ENCODE measurements at places on chromosomes 7 and 10. TPM values are rescaled to one million over a fixed set of nuclear protein-coding genes. Genes with fewer than 3 reads are reported as not detected.
A peak's percentile ranks its signal among the peaks of the same experiment; 100 is the strongest.

TMEM229A gene
- not detected for total RNA-seq

DNA sequence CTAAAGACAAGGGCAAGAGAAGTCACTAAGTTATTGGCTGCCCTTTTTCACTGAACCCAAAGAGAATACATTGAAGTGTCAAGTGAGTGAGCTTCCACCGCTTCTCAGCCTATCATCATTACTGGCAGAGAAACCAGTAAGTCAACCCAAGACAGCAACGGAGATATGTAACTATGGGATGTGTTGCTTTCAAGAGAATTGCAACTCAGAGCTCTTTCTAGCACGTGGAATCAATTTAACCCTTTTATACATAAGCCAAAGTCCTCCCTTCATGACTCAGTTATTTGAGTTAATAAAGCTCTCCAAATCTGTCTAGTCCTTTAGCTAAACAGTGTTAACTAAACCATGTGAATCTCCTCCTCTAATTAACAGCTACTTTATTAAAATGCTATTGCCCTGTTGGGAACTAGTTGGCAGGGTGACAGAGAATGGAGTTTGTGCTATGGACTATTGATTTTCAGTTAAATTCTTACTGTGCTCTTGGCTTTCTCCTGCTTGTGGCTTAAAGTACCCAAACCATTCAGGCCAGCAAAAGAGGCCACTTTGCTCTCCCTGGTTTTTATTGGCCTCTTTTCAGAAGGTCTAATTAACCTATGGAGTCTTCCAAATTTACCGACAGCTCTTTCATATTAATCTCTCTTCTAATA lies 287.7 kb downstream of the NRG3 start:
- DNase-seq, result no peak

OR2A5 gene
- not detected for total RNA-seq

FAM25G gene
- total RNA-seq, result not detected

DNA sequence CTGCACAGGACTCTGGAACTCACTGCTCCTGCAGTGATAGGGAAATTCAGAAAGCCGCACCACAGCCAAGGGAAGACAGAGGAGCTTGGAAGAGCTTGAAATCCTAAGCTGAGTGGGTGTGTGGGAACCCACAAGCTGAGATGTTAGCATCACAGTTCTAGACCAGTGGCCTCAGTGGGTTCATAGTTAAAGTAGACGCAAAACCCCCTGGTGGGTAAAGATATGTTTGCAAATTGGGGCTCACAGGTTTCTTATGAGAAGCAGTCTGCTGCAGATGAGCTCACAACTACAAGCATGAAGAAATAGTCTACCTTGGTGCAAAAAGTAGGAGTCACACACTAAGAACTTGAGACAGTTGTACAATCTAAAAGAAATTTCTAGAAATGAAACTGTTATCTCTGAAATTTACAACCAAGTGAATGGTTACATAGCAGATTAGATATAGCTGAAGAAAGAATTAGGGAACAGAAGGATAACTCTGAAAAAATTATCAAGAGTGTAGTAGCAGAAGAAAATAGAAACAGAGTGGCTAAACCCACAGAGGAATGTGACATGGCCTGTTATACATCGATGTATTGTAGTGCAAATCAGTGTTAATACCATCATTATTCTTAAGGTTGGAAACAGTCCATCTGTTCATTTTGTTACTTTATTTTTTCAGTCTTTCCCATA lies 77.2 kb downstream of the DYNC2I1 start:
- no peak for DNase-seq

DNA sequence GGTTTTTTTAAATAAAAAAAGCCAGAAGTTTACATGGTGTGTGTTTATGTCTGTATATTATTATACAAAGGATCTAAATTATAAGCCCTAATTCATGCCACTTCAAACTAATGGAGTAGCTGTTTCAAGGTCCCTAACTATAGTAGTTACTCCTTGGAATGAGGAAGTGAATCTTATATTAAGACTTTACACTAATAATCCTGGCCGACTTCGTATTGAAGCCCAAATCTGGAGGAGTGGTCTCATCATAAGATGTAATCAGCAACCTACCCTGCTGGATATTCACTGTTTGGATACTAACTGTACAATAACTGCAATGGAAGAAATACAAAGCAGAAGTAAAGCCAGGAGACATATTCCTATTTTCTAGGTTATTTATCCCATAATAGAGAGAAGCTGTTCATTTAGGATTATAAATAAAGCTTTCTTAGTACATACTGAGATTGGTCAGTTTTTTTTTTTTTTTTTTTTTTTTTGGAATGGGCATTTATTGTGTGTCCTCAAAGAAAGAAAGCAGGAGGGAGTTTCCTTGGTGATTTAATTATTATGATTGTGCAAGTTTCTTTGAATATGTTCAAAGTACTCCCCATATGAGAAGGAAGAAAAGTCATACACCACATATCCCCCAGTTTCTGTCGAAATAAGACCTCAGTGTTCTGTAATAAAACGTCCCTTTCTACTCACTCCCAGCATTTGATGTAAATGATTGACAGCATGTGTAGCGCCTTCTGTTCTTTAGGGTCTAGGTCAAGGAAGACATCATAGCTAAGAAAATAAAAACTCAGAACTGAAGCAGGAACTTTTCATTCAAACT lies 397.8 kb downstream of the EXOC4 start:
- DNase-seq, result no peak

DNA sequence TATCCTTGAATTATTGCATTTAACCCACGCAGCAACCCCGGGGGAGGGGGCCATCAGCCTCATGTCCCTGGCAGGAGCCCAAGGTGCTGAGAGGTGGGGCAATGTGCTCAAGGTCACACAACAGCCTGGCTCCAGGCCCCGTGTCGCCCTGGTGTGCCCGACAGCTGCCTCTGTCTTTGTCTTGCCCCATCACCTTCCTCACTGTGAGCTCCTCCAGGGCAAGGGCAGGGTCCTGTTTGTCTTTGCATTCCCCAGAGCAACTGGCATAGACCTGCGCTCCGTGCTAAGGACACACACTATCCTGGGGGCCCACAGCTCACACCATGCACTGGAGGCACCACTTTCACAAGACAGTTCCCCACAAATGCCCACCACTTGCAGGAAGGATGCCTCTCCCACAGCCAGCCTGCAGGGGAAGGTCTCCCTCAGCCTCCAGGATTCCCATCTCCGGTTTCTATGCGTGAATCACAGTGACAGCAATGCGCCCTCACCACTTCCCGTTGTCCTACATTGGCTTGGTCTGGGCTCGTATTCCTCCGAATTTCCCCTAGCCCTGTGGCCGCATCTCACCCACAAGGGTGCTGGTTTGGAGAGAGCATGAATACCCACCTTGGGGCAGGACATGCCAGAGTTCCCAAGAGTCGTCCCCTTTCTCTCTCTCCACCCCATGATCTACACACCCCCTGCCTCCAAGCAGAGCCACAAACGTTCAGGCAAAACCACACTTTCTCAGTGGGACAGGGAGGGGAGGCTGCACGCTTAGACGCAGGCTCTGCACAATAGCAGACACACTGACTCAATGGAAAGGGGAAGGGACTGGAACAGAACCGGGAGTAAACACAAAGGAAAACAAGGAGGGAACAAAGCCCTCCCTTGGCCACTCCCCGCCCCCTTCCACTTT lies 10.3 kb downstream of the ITPRIP start:
- peak; percentile 79 for DNase-seq

- no peak for DNase-seq
Measured at GRCh38 chr10:130498042-130498441, 361.9 kb downstream of the GLRX3 start.

TWIST1 gene
- total RNA-seq, result 16.4 TPM

- no peak for DNase-seq
Measured at GRCh38 chr10:78691301-78692030, 377.3 kb upstream of the ZMIZ1 start.

HMX3 gene
- not detected for total RNA-seq

BMI1 gene
- 63.5 TPM for total RNA-seq

DNA sequence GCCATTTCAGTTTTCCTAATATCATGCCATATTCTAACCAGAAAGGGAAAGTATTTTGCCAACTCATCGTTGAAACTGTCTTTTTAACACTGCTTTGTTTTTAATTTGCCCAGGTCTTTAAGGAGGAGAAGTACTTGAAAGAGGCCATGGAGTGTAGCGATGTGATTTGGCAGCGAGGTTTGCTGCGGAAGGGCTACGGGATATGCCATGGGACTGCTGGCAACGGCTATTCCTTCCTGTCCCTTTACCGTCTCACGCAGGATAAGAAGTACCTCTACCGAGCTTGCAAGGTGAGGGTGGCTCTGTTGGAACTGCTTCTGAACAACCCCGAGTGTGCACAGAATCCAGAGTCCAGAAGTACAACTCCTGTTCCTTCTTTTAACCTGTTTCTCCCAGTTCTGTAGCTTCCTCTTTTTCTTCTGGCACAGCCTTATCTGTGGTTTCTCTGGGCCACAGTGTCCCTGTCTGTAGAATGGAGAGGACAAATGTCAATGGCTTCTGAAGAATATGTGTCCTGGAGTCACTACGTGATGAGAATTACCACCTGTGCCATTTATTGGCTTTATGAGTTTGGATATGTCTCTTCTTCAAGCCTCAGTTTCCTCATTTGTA lies 60.1 kb downstream of the LANCL2 start:
- no peak for DNase-seq

GRCh38 chr7:5679048-5679812 lies 102.2 kb downstream of the RNF216 start:
- no peak for DNase-seq

CD36 gene
- 324 TPM for total RNA-seq

GRCh38 chr7:19116121-19117090 lies 1.0 kb downstream of the TWIST1 start:
- DNase-seq, result peak; percentile 41

- no peak for DNase-seq
Measured at GRCh38 chr10:71911296-71911953, 52.8 kb upstream of the CHST3 start.

OR2A42 gene
- not detected for total RNA-seq
